Stomach (tissue), 19 donors: ENCODE measurements at places on chromosomes 3 and 15. TPM values are rescaled to one million over a fixed set of nuclear protein-coding genes. Genes with fewer than 3 reads are reported as not detected.

GRCh38 chr15:83871808-83872559 is 218.1 kb downstream of the ADAMTSL3 start:
- DNase-seq, result peak; percentile 22

Gene ARHGAP11A
- total RNA-seq, result 5.3 TPM

GRCh38 chr3:123883701-123884202 is 380 bp downstream of the MYLK start:
- DNase-seq, result peak; percentile 47

GRCh38 chr15:52801748-52802085 is 11.6 kb upstream of the ONECUT1 start:
- no peak for DNase-seq

- DNase-seq, result no peak
Measured at GRCh38 chr15:70576696-70577095, 186.7 kb downstream of the UACA start.

Gene CEP97
- 7.6 TPM for total RNA-seq

Gene KNG1
- not detected for total RNA-seq

Gene CADPS
- total RNA-seq, result 2.7 TPM

- DNase-seq, result peak; percentile 94
Measured at GRCh38 chr15:90165659-90166489, 35.3 kb upstream of the SEMA4B start.

DNA sequence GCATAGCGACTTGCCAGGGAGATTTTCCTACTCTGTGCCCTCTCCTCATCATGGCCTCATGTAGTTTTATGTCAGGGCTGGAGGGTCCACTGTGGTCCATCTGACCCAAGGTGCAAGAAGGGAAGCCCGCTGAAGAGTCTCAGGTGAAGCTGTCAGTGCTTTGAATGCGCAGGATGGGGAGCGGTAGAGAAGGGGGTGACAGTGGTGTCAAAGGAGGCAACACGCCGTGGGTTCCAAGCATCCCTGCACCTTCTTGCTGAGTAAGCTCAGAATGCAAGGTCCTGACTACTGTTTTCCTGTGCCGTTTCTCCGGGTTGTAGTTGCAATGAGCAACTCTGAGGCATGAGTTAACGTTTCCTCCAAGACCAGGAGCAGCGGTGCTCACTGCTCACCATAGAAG is 44.9 kb upstream of the RAB6B start:
- DNase-seq, result peak; percentile 20

- DNase-seq, result no peak
Measured at GRCh38 chr15:64763021-64763420, 12.4 kb downstream of the RBPMS2 start.

- DNase-seq, result peak; percentile 48
Measured at GRCh38 chr3:141114816-141115460, 63.8 kb downstream of the SPSB4 start.

Gene MUC13
- total RNA-seq, result under 0.01 TPM

DNA sequence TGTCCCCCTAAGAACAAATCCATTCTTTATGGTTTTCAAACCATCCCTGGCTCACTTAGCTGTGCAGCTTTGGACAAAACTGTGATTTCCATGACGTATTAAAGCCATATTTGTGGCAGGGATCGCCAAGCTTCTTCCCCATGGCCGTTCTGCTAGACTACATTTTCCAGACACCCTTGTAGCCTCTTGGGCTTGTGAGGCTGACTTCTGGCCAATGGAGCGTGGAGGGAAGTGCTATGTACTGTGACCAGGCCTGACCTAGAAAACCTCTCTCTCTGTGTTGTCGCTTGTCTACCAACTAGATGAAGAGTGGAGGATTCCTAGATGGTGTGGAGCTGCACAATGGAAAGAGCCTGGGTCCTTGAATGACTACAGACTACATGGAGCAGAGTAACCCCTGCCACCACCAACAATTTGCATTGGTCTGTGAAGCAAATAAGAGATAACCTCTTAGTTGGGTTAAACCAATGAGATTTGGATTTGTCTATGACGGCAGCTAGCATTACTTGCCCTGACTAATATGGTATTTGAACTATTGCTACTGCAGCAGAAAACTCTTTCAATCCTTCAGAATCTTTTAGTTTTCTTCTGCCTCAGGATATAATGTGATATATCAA is 22.1 kb upstream of the MGLL start:
- no peak for DNase-seq

DNA sequence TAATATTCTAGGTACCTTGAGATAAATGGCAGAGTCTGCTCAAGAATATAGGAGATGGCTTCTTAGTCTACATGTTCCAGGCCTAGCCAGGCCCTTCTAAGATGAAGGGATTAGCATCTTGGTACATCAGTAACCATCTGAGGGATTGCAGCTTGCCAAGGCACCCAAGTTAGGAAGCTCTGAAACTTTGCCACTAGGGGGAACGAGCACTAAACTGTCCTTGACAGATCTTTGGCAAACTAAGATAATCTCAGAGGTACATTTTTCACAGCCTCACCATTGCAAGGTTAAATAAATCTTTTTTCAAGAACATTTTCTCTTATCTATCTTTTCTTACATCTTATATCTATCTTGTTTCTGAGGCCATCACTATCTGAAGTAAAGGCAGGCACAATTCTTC is 351.2 kb downstream of the RAP2B start:
- no peak for DNase-seq

DNA sequence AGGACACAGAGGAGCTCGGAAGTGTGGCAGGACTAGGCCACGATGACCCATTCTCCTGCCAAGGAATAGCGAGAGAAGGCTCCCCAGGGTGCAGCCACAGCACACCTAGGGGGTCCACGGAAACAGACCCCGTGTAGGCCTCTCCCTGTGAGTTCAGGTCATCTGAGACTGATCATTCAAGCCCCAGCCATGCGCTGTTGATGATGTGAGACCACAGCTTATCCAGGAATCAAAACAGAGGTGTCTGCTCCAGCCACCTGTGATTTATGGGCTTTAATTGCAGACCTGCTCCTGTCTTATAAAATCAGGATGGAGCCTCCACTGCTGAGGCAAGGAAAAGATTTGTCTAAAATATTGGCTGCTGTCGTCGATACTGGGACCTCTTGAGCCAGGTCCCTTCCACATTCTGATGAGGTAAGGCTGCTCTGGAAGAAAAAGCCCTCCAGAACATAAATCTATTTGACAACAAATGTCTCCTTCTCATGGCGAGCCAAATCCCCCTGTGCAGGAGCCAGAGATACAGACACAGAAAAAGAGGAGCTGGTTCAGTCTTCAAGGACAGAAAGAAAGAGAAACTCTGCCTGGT is 186.7 kb downstream of the TJP1 start:
- DNase-seq, result no peak

- DNase-seq, result peak; percentile 41
Measured at GRCh38 chr3:45596290-45596791, 1.8 kb downstream of the LIMD1 start.
